ENCODE measurements at places on chromosomes 5 and 9.

- DNase-seq: no peak
Measured at GRCh38 chr9:126847051-126847450, 13.4 kb upstream of the ZBTB34 start.

DNA sequence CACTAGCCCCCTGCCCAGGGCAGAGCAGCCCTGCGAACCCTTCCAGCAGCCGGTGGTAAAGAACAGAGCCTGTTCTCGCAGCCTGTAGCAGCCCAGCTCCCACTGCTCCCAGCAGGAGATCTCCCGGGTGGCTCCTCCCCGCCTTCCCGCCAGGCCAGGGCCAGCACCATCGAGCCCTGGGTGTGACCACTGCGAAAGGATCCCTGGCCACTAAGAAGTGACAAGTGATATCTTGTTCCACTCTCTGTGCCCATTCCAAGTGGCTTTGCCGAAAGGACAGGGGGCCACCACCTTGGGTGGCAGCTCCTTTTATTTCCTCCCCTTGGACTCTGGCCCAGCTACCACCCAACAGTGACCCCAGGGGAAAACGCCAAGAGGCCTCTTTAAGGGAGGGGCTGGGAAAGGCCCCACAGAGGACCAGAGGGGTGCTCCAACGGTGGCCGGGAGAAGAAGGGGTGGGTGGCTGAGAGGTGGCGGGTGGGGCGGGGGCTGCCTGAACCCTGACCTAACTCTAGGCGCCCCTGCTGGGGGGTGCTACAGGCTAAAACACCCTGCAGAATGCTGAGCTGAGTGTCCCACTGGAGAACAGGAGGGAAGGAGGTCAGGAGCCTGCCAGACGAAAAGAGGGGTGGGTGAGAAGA lies 1.6 kb downstream of the NACC2 start:
- no peak for DNase-seq

DNA sequence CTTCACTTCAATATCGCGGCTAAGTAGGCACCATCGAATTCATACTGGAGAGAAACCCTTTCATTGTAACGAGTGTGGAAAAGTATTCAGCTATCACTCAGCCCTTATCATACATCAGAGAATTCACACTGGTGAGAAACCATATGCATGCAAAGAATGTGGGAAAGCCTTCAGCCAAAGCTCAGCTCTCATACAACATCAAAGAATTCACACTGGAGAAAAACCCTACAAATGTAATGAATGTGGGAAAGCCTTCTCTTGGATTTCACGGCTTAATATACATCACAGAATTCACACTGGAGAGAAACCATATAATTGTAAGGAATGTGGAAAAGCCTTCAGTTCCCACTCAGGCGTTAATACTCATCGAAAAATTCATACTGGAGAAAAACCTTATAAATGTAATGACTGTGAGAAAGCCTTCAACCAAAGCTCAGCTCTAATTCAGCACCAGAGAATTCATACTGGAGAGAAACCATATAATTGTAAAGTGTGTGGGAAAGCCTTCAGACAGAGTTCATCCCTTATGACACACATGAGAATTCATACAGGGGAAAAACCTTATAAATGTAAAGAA lies 9.5 kb downstream of the ZNF879 start:
- DNase-seq: no peak

- no peak for DNase-seq
Measured at GRCh38 chr9:112166176-112167140, 8.6 kb downstream of the SUSD1 start.

GRCh38 chr9:1639166-1639565 lies 376.0 kb upstream of the SMARCA2 start:
- DNase-seq: no peak
